ENCODE measurements at places on chromosomes 12 and 14.
A peak's percentile ranks its signal among the peaks of the same experiment; 100 is the strongest.

GRCh38 chr12:52147367-52147963, 44.3 kb downstream of the KRT80 start:
- DNase-seq = peak; percentile 96

DNA sequence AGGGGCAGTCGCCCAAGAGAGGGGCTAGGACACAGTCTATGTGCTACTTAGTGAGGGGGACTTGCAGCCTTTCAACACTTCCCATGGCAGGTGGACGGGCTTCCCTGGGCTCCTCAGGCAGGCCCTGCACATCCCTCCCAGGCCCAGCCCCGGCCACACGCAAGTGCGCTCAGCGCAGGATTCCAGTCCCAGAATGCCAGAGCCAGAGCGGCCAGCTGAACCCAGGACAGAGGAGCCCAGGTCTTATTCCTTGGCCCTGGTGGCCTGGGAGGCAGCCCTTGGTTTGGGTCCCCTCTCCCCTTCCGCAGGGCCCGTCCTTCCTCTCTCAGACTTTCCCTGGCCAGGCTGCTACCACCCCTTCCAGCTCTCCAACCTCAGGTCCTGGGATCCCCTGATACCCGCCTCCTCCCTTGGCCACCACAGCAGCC, 12.0 kb downstream of the DLK1 start:
- no peak for DNase-seq

DNA sequence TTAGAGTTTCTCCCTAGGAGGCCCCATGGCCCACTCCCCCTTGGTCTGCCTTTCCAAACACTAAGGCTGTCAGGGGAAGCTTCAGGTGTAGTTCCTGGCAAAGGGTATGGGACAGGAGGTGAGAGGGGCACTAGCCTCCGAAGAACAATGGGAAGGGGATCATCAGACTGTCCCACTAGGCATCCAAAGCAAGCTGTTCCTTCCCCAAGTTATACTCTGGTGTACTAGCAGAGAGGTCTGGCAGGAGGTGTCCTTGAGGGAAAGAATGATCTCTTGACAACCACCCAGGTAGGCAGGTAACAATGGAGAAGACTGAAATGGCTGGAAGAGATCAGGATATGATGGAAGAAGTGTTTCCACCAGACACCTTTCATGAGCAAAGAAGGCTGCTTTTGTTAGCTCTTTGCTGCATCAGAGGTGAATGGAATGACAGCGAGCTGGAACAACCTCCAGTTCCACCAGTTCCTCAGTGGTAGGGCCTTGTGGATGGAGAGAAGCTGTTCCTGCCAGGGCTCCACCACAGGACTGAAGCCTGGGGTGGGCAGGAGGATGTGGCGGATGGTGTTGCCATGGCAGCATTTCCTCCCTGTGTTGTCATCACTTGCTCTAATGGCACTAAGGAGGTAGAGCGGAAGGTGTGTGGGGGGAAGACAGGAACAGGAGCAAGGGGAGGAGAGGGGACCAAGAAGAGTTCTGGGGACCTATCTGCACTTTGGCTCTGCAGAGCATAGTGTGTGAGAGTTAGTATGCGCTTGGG, 2.3 kb upstream of the AGAP2 start:
- no peak for DNase-seq

DNA sequence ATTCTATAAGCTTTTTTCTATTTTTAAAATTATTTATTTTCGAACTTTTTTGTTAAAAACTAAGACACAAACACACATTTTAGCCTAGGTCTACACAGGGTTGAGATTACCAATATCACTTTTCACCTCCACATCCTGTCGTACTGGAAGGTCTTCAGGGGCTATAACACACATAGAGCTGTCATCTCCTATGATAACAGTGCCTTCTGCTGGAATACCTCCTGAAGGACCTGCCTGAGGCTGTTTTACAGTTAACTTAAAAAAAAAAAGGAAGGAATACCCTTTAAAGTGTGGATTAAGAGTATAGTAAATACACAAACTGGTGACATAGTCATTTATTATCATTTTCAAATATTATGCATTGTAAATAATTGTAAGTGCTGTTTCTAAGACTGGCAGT, 43.0 kb downstream of the RASSF8 start:
- DNase-seq = no peak

GRCh38 chr12:73867147-73867546, 670.5 kb upstream of the ATXN7L3B start:
- DNase-seq = no peak

DNA sequence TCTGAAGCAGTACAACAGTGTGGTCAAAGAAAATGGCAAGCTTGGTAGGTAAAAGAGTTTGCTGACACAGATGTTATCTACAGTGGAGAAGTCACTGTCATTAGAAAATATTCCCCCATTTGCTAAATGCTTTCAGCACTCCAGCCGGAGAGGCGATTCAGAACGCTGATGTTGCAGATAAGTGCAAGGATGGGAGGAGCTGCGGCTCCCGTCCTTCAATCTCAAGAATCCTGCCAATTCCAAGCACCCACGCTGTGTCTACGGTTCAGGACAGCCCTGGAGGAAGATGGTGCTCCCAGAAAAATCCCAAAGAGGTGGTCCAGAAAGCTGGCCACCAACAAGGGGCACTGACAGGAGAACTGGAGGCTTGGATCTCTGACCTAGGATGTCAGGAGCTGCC, 79.1 kb downstream of the ZFP36L1 start:
- DNase-seq = no peak

GRCh38 chr14:87566991-87567390, 426.0 kb downstream of the GALC start:
- no peak for DNase-seq

GRCh38 chr14:77139540-77140358, 1.8 kb downstream of the ZDHHC22 start:
- no peak for DNase-seq

- DNase-seq = no peak
These were observed 138.2 kb downstream of the MON2 start for GRCh38 chr12:62604871-62605270.

Data from GM04503 (cell line).